ENCODE measurements at places on chromosomes 1 and 21. TPM values are rescaled to one million over a fixed set of nuclear protein-coding genes. Genes with fewer than 3 reads are reported as not detected.

GRCh38 chr1:156816561-156817328 lies at the start of gene SH2D2A:
Gene SH2D2A (minus strand): TSS chr1:156816848. CDS start chr1:156816708, 140 bp downstream.
- DNase-seq = no peak
- H3K4me1 ChIP-seq = peaks cover 15% of the 10 kb centered on the region
- no peak within 1 kb of the TSS for H3K4me3 ChIP-seq
- no peaks in the 10 kb centered on the region for H3K36me3 ChIP-seq

The B3GALT2 gene
- not detected for total RNA-seq

- H3K27me3 ChIP-seq = no peaks in the 10 kb centered on the region
- no peak overlapping the region for H3K4me3 ChIP-seq
- DNase-seq = no peak
- no peaks in the 10 kb centered on the region for H3K36me3 ChIP-seq
- H3K27ac ChIP-seq = no peak overlapping the region
These were observed 22.7 kb downstream of the DLGAP3 start for GRCh38 chr1:34906756-34907155.

The UTP25 gene
- 6.8 TPM for total RNA-seq

GRCh38 chr1:5415606-5416005 lies 576.6 kb downstream of the NPHP4 start:
- H3K27ac ChIP-seq = no peak overlapping the region
- H3K36me3 ChIP-seq = no peaks in the 10 kb centered on the region
- H3K27me3 ChIP-seq = no peaks in the 10 kb centered on the region
- no peak overlapping the region for H3K4me3 ChIP-seq

- DNase-seq = no peak
- no peak overlapping the region for H3K4me3 ChIP-seq
- H3K4me1 ChIP-seq = peaks cover 24% of the 10 kb centered on the region
- H3K27ac ChIP-seq = no peak overlapping the region
- H3K36me3 ChIP-seq = no peaks in the 10 kb centered on the region
- H3K27me3 ChIP-seq = no peaks in the 10 kb centered on the region
These were observed 9.6 kb downstream of the LRRC53 start for GRCh38 chr1:74502858-74503257.

DNA sequence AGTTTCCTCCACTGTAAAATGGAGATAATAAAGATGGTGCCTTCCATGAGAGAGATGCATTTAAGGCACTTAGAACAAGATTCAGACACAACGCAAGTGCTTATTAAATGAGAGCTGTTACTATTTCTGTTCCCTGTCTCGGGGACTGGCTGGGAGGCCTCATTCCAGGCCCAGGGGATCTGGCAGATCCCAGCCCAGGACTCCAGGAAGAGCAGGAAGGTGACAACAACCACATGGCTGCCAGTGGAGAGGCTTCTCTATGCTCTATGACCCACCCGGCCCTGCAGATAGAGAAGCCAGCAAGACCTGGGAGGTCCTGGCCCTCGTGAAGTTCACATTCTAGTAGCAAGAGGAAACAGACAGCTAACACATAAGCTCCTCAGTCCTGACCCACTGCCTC lies 175.5 kb downstream of the ACTL8 start:
- H3K27me3 ChIP-seq = no peaks in the 10 kb centered on the region
- DNase-seq = no peak
- H3K27ac ChIP-seq = no peak overlapping the region
- no peaks in the 10 kb centered on the region for H3K36me3 ChIP-seq
- no peaks in the 10 kb centered on the region for H3K4me1 ChIP-seq

The INAVA gene
- total RNA-seq = 43.9 TPM

The VPS13D gene
- 34.7 TPM for total RNA-seq

The OR6K3 gene
- total RNA-seq = not detected

DNA sequence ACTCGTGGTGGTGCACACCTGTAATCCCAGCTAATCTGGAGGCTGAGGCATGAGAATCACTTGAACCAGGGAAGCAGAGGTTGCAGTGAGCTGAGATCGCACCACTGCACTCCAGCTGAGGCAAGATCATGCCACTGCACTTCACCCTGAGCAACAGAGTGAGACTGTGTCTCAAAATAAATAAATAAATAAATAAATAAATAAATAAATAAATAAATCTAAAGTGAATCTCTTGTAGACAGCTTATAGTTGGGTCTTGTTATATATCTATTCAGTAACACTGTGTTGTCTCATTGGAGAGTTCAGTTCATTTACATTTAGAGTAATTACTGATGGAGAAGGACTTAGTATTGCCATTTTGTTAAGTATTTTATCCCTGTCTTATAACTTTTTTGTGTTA lies 258.4 kb downstream of the LRRC40 start:
- no peak for DNase-seq
- H3K36me3 ChIP-seq = no peaks in the 10 kb centered on the region
- H3K4me1 ChIP-seq = no peaks in the 10 kb centered on the region
- H3K27me3 ChIP-seq = no peaks in the 10 kb centered on the region
- H3K4me3 ChIP-seq = no peak overlapping the region
- H3K27ac ChIP-seq = no peak overlapping the region

- peak overlapping the region; percentile 80 for H3K27ac ChIP-seq
- peak overlapping the region; percentile 83 for H3K4me3 ChIP-seq
- peak; percentile 91 for DNase-seq
- no peaks in the 10 kb centered on the region for H3K36me3 ChIP-seq
- peaks cover 43% of the 10 kb centered on the region for H3K4me1 ChIP-seq
These were observed 1.9 kb upstream of the HES3 start for GRCh38 chr1:6241887-6242740.

The C8A gene
- total RNA-seq = not detected

DNA sequence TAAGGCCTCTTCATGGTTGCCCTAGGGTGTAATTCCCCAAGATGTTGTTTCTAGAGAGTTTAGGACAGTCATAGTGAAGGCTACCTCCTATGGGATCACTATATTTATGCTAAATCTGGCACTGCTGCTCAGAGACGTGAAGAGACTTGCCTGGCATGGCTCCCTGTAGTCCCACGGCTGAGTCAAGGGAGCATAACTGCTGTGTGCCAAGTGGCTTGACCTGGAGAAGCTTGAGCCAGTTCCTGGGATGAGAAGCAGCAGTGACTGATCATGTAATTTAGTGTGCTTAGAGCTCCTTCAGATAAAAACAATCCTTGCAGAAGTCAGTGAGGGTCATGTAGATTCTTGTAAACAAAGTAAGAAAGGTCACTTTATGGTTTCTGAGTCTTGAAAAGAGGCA lies 68.9 kb upstream of the TSPAN2 start:
- no peak for DNase-seq
- H3K4me3 ChIP-seq = no peak overlapping the region
- H3K4me1 ChIP-seq = no peaks in the 10 kb centered on the region
- H3K27ac ChIP-seq = no peak overlapping the region
- H3K36me3 ChIP-seq = no peaks in the 10 kb centered on the region

The GPA33 gene
- not detected for total RNA-seq

GRCh38 chr1:214581785-214582184 lies 21.2 kb upstream of the CENPF start:
- peaks cover 11% of the 10 kb centered on the region for H3K4me1 ChIP-seq
- peaks cover 2% of the 10 kb centered on the region for H3K36me3 ChIP-seq
- no peak for DNase-seq
- H3K27ac ChIP-seq = 0 out of 2 replicates have a peak overlapping the region, but pooled peaks have one; percentile 7
- no peaks in the 10 kb centered on the region for H3K27me3 ChIP-seq

The KISS1 gene
- total RNA-seq = not detected

GRCh38 chr1:111600886-111601386 lies 18.7 kb upstream of the RAP1A start:
- H3K36me3 ChIP-seq = no peaks in the 10 kb centered on the region
- DNase-seq = no peak
- H3K27ac ChIP-seq = no peak overlapping the region
- no peak overlapping the region for H3K4me3 ChIP-seq
- H3K27me3 ChIP-seq = no peaks in the 10 kb centered on the region

The AMY1C gene
- not detected for total RNA-seq

The PROK1 gene
- total RNA-seq = not detected

The CHRM3 gene
- 13.8 TPM for total RNA-seq

The EPHA2 gene
- total RNA-seq = 51.2 TPM

DNA sequence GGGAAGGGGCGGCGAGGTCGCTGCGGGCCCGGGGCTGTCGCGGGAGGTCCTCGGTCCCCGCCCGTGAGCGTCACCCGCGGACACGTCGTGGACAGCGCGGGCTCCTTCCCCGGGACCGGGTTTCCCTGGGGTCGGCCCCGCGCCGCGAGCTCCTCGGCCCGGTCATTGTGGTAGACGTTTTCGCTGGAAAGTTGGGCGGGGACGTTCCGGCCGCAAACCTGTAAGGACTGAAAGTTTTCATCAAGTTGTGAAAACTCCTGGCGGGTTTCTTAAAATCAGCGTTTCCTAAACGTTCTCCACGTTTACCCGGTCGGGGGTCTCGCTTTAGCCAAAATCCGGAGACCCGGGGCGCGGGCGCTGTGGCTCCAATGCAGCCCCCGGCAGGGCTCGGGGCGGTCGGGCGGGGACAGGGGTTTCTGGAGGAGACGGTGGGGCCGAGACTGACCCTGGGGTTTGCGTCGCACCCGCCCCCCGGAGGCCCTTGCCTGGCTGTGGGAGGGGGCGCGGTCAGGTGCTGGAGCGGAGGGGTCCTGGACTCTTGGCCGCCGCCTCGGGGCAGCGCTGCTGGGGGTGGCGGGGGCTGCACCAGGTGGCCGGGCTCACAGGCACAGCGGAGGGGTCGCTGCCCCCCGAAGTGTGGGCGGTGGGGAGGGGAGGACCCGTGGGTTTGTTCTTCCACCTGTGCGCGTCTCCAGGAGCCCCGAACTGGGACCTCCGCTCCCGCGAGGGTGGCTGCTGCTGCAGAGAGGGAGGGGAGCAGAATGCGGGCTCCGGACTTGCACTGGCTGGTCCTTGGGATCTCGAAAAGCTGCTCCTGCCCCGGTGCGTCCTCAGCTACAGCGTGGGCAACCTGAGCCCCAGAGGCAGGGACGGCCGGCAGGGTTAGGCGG lies 827 bp downstream of the PRKCZ start:
- no peaks in the 10 kb centered on the region for H3K36me3 ChIP-seq
- no peaks in the 10 kb centered on the region for H3K27me3 ChIP-seq
- DNase-seq = peak; percentile 42

GRCh38 chr1:19260211-19261138 lies 8.9 kb downstream of the MRTO4 start:
- no peak for DNase-seq
- H3K4me3 ChIP-seq = no peak overlapping the region
- H3K36me3 ChIP-seq = peaks cover 26% of the 10 kb centered on the region
- H3K27me3 ChIP-seq = no peaks in the 10 kb centered on the region
- peak overlapping the region; percentile 39 for H3K27ac ChIP-seq

- H3K36me3 ChIP-seq = no peaks in the 10 kb centered on the region
- DNase-seq = no peak
- H3K27ac ChIP-seq = no peak overlapping the region
- H3K4me3 ChIP-seq = no peak overlapping the region
- H3K4me1 ChIP-seq = no peaks in the 10 kb centered on the region
These were observed 612.5 kb downstream of the MATN1 start for GRCh38 chr1:30110846-30111245.
